NCI-H1048 (cell line): ENCODE measurements at places on chromosomes 4 and X.

DNA sequence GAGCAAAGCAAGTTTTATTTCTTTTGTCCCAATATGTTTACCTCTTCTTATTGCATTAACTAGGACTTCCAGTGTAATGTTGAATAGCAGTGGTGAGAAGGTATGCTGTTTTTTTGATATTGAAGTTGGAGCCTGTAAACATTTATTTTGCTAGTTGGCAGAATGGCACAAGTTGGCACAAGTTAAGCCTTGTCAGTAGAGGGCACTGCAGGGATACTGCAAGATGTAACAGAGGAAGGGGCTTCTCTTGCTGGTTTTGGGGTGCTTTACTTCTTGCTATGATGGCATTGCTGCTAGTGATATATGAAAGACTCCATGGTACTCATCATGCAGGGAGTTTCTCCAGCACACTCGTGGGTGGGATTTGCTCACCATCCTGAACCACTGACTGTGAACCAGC, 327.3 kb upstream of the ARX start:
- no peak for DNase-seq

DNA sequence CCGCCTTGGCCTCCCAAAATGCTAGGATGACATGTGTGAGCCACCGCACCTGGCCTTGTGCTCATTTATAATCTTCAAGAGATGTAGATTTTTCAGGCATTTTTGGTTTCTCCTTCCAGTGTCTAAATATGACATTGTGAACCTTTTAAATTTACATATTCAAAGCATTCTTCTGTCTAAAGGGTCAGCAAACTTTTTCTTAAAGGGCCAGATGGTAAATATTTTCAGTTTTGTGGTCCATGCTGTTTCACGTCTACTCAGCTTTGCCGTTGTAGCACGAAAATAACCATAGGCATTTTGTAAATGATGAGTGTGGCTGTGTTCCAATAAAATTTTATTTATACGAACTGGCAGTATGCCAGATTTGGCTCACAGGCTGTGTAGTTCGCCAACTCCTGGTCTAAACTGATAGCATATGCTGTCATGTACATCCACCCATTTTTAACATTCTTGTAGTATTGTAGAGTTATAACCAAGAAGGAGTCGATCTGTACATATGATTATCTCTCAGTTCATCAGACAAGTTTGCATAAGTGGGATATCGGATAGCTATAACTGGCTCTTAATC, 12.7 kb upstream of the GCNA start:
- no peak for DNase-seq

DNA sequence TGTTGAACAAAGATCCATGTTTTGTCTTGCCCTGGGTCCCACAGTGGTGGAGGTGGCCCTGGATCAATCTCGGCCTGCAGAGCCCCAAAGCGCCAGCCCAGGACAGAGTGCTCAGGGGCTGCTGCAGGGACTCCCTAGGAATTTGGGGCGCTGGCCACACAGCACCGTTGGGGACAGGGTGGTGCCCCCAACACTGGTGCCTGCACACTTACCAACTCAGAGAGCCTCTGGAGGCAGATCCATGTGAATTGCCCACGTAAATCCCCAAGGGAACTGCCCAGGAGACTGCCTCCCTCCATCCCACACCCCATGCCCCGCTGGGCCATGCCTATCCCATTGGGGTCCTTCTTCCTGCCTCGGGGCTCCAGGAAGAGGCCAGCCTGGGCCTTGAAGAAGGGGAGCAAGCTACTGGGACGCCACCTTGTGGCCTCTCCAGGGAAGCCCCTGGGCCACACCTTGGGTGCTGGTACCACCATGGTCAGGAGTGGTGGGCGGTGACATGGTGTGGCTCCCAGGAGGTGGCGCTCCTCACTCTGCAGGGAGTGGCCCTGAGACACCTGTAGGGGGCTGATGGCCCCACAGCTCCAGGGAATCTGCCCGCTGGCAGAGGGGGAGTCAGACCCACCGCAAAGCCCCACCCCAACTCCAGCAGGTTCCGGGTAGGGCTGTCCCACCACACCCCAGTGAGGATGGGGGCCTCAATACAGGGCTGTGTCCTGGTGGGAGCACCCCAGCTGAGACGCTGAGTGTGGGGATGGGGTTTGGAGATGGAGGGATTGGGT, 22.8 kb downstream of the CFAP99 start:
- DNase-seq, result no peak

- DNase-seq, result no peak
These were observed 472.3 kb downstream of the GRID2 start for GRCh38 chr4:92776080-92776479.

GRCh38 chr4:85571008-85571407, 96.1 kb downstream of the ARHGAP24 start:
- DNase-seq, result no peak
